Stromal cell of bone marrow (primary cell): ENCODE measurements at places on chromosomes 11 and 22.

DNA sequence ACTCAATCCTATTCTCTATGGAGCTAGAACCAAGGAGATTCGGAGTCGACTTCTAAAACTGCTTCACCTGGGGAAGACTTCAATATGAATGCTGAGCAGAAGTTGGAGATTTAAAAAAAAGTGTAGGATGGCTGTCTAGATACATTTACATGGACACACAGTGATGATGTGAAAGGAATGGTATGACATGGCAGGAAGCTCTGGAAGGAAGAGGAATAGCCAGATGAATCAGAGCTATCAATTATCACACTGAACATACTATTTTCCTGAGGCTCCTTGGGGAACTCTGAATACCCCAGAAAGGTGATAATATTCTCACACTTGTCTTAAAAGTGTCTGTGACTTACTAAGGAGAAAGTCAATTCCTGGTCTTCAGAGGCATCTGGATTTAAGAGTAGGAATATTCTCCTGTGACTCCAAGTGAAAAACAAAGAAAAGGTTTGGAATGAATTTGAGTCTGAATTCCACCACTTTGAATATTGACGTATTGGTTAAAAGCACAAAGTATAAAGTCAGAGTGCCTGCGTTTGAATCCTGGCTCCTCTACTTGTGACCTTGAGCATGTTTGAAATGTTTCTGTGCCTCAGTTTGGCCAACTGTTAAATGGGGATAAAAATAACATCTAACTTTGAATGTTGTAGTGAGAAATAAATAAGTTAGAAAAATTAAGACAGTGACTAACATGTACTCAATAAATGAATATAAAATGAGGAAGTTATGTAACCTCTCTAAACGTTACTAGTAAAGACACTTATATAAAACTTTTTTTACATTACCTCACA lies 1.3 kb downstream of the OR52D1 start:
- no peak for DNase-seq

DNA sequence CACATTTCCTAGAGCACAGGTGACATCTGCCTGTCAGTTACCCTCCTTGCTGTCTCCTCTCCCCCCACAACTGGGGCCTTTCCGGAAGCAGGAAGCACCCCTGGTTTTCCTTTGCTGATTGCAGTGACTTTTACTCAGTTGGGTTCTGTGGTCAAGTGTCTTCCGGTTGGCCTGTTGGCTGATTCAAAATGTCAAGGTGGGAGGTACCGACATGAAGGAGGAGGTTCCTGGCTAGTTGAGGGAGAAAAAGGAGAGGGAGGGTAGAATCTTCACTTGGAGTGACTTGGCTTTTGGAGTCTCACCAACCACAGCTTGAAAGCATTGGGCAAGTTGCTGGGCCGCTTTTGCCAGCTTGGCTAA lies 9.3 kb upstream of the ADAMTS15 start:
- DNase-seq, result no peak

GRCh38 chr11:43327987-43328386 lies 16.2 kb downstream of the API5 start:
- DNase-seq, result peak; percentile 64

GRCh38 chr11:64036087-64037026 lies 626 bp downstream of the FLRT1 start:
- peak; percentile 10 for DNase-seq

GRCh38 chr11:1104411-1105182 lies 29.9 kb downstream of the MUC2 start:
- no peak for DNase-seq

GRCh38 chr11:79276736-79277325 lies 164.0 kb downstream of the TENM4 start:
- no peak for DNase-seq

- no peak for DNase-seq
Observed at GRCh38 chr22:19896665-19897355, 42.1 kb upstream of the GNB1L start.

GRCh38 chr11:104098132-104098531 lies 61.7 kb downstream of the DDI1 start:
- DNase-seq, result no peak

DNA sequence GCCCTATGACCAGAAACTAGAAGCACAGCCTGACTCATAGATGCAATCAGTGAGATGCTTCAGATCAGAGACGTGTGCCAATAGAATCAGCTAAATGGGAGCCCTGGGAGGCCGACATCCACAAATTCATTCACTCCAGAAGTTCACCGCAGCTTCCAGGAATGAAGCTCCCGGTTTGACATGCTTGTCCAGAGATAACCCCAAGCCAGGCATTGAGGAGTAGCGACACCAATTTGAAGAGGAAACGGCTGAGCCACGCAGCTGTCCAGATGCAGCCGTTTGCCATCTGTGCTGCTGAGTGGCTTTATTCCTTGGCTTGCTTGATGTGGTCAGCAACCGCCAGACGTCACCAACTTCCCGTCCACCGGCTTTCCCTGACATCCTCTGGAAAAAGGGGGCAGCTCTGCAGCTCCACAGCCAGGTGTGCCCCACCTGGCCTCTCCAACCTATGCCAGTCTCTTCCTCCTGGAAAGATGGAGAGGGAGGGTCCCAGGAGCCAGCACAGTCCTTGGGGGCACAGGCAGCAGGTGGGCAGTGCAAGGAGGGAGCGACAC lies 123.9 kb upstream of the OPCML start:
- no peak for DNase-seq

GRCh38 chr22:30810105-30810504 lies 115.4 kb downstream of the OSBP2 start:
- no peak for DNase-seq

GRCh38 chr22:17359501-17359900 lies 9.8 kb upstream of the CECR2 start:
- no peak for DNase-seq

DNA sequence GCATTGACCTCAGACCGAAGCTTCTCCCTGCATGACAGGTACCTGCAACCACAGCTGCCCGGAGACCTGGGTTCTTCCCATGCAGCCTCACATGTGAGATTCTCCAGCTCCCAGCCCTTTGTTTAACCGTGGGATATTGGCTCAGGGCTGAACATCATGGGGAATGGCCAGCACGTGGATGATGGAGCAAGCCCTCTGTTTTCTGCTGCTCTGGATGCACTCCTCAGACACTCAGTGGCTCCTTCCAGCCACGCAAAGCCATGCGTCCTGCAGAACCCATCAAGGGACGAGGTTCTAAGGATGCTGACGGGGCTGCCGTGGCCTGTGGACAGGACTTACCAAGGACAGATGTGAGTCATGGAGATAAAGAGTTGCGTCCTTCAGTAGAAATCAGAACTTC lies 639.1 kb downstream of the BRD1 start:
- DNase-seq, result no peak

DNA sequence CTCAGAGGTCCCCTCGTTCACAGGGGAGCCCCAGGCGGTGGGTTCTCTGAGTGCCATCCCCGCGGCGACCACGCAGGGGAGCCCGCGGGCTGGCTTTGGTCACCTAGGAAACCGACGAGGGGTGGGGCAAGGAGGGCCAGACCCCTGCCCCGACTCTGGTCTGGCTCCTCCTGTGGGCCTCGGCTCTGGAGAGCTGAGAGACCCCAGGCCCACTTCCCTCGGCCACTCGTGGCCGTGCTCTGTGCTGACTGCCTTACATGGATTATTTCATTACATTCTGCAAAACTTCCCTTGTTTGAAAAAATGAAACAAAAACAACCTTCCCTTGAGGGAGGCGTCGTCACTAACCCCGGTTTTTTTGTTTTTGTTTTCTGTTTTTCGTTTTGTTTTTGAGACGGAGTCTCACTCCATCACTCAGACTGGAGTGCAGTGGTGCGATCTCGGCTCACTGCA lies 15.1 kb upstream of the CYTH4 start:
- no peak for DNase-seq
